ENCODE measurements at places on chromosomes 6 and 20.

- no peak for DNase-seq
Observed at GRCh38 chr6:99099243-99099642, 151.5 kb upstream of the FBXL4 start.

DNA sequence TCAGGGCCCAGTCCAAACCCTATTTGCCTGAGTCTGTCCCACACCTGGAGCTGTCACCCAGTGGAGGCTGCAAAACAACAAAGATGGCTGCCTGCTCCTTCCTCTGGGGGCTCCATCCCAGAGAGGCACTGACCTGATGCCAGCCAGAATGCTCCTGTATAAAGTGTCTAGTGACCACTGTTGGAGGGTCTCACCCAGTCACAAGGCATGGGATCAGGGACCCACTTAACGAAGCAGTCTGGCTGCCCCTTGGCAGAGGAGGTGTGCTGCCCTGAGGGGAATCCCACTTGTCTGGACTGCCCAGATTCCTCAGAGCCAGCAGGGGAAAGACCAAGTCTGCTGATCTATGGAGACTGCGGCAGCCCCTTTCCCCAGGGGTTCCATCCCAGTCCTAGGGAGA, 241.6 kb downstream of the CDH26 start:
- no peak for DNase-seq

DNA sequence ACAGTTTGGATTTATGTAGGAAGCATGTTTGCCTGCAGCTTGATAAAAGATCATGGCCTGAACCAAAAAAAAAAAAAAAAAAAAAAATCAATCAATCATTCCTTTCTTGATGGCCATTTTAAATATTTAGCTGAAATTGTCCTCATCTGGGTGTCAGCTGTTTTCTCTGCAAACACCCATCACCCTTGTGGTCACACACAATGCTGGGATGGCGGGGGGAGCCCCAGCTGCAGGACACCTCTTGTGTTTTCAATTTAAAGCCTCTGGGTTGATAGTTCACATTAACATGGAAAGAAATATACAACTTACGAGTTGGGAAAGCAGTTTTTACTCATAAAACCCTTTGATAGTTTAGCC, 160.4 kb downstream of the ZFP64 start:
- no peak for DNase-seq

DNA sequence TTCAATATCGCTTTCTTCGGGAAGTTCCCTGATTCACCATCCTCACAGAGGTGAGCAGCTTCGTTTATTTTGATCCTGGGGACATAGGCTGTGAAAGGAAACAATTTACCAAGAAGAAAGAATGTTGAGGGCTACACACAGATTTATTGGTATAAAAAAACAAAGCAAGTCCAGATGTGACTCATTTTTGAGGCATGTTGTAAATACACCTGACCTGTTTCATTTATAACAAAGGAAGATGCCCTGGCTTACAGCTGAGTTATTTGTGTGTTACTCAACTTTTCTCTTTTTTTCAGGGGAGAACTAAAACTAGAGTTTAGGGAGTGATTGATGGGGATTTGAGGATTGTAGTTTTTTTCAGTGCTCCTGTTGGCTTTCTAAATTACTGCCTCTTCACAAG, 489.5 kb downstream of the CBLN4 start:
- DNase-seq: no peak

DNA sequence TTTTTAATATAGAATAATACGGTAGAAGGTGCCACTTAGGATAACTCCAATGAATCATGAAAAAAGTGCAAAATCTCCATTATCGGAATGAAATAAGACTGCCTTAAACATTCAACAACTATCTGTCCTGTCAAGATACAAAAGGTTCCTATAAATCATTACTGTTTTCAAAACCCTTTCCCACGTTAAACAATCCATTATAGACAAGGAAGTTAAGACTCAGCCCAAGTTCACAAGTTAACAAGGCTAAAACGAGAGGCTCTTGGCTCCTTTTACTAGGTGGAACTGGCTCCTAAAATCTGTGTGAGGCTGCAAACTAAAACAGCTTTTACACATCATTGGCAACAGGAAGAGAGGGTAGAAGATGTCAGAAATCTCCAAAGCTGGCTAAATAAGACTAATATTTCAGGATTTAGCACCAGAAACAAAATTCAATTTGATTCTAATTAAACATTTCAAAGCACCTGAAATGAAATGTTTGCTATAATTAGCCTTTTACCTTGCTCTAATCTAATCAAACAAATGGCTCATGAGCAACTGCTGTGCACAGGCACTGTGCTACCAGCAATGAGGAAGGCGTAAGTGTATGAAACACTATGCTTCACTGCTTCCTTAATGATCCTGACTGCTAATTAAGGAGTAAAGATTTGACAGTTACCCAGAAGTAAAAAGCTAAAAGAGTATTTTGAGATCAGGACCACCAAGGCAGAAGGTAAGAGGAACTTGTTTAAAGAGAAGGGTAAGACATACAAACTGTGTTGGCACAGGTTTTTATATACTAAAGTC, 109.7 kb downstream of the DST start:
- DNase-seq: no peak

DNA sequence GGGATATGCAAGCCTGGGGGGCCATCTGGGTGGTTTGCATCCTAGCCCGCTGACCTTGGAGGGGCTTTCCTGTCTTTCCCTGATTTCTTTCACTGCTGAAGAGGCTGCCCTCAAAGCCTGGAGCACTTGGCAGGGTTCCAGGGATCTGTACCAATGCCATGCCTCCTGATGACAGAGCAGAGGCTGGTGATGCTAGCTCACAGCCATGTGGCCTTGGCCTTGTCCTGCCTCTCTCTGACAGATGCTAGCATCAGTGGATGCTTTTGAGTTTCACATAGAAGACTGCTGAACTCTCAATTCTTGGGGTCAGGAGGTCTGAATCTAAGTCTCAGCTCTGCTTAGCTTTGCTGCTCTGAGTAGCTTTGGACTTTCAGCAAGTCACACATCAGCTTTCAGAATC, 21.9 kb upstream of the RREB1 start:
- no peak for DNase-seq

GRCh38 chr6:46199387-46199786, 28.6 kb upstream of the ENPP5 start:
- DNase-seq: no peak

DNA sequence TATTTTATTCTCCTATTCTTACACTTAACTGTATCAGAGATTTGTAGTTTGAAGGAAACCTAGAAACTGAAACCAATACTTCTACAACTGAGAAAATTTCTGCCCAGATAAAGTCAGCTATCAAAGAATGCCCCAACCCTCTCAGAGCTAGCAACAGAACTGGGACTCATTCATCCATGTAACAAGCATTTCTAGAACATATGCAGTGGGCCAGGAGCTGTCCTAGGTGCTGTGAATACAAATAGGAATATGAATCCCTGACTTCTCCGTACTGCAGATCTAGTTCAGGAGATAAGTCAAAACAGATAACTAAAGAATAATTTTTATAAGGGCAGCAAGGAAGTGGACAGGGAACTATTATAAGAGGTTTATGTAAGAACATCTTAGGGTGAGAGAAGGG, 654.1 kb upstream of the NOX3 start:
- DNase-seq: no peak

DNA sequence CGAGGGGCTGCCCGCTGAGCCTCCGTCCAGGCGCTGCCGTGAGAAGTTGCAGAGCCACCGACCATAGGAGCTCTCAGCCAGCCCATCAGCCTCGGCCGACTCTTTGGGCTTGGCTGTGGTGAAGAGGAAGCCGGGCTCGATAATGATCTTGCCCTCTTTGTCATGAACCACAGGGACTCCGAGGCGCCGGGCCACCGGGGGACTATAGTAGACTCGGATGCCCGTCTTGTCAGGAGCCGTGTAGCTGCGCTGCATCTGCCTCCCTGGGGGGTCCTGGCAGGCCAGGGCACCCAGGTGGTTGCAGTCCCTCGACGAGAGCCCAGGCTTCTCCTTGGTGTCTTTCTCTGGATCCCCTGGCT, 20.5 kb upstream of the DSN1 start:
- no peak for DNase-seq

DNA sequence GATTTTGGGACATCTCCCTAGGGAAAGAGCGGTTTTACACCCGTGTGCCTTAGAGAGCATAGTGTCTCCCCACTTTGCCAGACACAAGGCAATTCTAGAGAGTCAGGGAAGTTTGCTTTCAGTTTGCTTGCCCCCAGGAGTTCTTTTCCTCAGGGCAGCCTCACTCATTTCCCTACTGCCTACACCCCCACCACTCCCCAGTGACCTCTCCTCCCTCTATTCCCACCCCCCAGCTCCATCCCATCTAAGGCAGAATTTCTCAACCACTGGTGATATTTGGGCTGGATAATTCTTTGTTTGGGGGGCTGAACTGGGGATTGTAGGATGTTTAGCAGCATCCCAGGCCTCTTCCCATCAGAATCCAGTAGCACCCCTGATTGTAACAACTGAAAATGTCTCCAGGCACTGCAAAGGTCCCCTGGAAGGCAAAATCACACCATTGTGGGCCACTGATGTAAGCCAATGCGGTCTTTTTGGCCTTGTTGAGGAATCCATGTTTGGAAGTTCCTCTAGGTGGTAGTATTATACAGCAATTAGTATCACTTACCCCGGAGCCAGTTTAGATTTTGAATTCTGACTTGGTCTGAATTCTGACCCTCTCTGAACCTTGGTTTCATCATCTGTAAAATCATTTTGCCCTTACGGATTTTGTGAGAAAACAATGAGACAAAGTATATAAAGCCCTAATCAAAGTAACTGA, 1.3 kb downstream of the EPPIN start:
- DNase-seq: no peak

DNA sequence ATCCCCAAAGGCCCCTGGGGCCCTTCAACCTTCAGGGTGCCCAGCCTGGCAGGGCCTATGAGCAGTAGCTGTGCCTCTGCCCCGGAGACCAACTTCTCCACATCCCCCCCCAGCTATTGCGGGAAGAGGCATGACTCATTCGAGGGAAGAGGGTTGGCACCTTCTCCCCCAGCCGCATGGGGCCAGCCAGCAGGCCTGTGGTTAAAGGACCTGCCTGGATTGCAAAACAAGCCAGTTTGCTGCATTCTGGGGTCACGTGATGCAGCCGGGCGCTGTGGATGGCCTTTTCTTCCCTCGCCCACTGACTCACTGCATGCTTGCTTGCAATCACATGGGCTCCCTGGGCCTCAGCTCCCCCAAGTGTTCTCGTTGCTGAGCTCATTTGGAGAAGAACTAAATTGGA, 182.5 kb downstream of the MAFB start:
- peak; percentile 15 for DNase-seq

DNA sequence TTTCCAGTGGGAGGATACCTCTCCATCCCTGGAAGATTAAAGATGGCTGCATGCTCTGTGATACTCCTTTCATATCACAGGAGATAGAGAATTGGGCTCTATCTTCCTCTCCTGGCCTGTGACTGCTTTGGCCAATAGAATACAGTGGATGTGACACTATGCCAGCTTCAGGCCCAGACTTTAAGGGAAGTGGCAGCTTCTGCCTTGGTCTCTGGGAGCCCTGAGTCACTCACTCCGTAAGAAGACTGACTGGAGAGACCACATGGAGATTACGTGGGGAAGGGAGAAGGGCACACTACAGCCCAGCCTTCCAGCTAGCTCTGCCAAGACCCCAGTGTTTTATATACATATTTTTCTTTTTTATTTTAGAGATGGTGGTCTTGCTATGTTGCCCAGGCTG, 10.4 kb upstream of the MMP9 start:
- DNase-seq: no peak

DNA sequence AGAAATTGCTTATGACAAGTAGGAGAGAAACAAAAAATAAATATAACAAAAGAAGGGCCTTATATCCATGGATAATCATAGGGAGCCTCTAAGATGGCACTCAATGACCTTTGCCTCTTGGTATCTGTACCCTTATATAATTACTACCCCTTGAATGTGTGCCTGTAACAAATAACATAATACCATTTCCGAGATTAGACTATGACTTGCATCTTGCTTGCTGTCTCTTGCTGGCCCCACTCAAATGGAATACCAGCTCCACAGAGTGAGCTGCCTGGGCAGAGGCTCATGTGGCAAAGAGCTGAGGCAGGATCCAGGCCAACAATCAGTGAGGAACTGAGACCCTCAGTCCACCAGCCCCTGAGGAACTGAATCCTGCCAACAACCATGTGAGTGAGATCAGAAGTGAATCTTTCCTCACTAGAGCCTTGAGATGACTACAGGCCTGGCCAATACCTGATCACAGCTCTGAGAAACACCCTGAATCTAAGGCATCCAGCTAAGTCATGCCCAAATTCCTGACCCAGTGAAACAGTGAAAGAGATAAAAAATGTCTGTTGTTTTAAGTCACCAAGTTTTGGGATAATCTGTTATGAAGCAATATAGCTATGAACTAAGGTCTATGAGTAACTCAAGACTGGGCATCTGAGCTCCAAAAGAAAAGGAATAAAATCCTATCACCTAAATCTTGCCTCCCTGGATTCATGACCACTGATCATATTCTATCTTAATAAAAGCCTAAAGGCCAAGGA, 5.5 kb downstream of the KATNA1 start:
- DNase-seq: no peak

GRCh38 chr6:88177961-88178464, 11.9 kb upstream of the CNR1 start:
- DNase-seq: no peak

DNA sequence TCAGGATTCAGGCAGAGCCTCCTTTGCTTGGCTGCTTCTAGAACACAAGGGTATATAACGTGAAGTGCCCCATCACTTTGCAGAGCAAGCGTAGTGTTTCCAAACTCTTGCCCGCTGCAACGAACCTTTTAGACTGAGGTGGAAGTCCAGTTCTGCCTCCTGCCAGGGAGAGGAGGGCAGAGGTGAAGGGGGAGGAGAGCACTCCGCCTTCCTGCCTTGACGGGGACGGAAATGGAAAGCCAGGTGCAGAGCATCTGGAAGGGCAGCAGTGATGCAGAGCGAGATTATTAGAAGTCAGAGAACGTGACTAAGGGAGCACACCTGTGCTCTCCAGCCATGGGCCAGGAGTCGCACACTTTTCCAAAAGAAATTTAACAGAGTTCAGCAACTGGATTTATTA, 63.4 kb downstream of the RREB1 start:
- DNase-seq: no peak

GRCh38 chr6:42790549-42791181, 8.8 kb downstream of the BICRAL start:
- DNase-seq: no peak

GRCh38 chr6:22756365-22756764, 187.0 kb downstream of the HDGFL1 start:
- no peak for DNase-seq

DNA sequence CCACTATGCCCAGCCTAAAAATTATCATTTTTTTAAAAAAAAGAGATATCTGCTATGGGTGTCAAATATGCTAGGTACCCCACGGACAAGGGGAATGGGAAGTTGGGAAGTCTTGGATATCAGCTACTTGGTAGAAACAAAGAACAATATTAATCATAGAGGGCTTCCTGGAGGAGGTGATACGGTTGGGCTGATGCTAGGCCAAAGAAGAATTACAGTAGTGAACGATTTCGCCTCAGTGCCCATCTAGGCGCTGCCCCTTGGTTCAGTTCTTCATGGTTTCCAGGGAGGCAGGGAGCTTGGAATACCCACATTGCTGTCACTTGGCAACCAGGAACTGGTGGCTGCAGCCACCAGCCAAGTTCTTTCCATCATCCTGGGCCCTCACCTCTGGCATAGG, 5.5 kb upstream of the PSMF1 start:
- DNase-seq: no peak

- DNase-seq: peak; percentile 27
Observed at GRCh38 chr20:542777-543368, 717 bp downstream of the CSNK2A1 start.

GRCh38 chr6:130697271-130697994, 129.8 kb upstream of the SMLR1 start:
- DNase-seq: no peak
